ENCODE measurements at places on chromosomes 6 and 20.

DNA sequence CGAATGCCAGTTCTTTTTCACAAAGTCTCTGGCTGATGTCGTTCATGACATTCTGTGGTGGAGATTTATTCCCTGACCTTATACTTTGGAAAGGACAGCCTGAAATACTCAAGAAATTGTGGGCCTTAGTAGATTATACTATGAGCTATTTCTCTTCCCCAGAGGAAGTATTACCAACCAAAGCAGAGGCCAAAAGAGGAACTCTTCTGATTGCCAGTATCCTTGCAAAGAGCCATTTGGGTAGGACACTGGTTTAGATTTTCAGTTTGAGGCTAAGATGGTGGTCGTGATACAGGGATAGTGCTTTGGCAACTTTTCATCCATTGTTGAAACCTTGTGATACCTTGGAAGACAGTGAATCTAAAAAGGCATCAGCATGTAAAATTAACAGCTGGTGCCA is 327.3 kb downstream of the HACE1 start:
- no peak for DNase-seq

DNA sequence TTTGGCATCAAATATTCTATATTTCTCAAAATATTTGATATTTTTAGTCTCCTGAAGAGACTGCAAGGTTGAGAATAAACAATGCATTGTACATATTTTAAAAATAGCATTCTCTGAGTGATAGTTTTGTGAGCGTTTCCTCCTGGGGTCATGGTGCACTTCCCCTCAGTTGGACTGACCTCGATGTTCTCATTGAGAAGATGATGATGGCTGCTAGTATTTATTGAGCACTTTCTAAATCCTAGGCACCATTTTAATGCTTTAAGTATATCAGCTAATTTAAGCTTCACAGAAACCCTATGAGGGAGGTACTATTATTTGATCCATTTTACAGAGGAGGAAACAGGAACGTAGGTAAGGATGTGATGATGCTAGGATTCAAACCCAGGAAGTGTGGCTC is 18.2 kb downstream of the DSE start:
- no peak for DNase-seq

- no peak for DNase-seq
These were observed 1021.6 kb upstream of the FLRT3 start for GRCh38 chr20:15359056-15359455.

DNA sequence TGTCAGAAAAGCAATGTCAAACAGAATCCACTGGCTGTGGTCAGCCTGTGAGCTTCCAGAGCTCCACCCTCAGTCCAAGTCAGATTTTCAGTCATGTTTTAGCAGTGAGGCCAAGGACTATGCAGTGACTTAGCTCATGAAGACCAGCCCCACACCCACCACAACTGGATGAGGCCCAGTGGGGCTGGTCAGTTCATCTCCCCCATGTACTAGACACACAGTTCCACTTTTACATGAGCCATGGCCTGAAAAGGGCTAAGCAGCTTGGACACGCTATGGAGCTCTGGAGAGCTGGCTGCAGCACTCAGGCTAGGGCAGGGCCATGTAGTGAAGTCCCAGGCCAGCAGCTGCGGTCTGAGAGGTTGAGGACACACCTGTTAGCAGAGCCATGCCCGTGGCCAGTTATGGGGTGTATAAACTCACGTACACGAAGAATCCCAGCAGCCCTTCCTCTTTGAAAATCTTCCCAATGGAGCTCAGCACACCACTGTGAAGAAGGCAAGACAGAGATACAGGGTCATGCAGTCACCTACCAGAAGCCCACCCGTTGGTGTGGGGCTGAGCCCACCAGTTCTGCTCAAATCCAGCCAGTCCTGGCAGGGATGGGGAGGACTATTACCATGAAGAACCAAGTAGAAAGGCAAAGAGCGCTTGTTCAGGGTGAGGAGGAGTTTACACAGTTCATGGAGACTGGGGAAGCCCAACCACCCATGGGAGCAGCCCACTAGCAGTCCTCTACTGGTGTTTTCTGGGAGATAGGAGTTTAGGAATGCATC is 10.6 kb downstream of the MTCH1 start:
- no peak for DNase-seq

GRCh38 chr6:151289399-151290007 is 49.7 kb downstream of the AKAP12 start:
- no peak for DNase-seq

Data from Right ventricle myocardium inferior (tissue), 1 donor.